ENCODE measurements at places on chromosomes 16 and 17. TPM values are rescaled to one million over a fixed set of nuclear protein-coding genes. Genes with fewer than 3 reads are reported as not detected.

METRN gene
- total RNA-seq = 143 TPM

ZKSCAN2 gene
- total RNA-seq = 3.4 TPM

FAM20A gene
- 0.26 TPM for total RNA-seq

CLEC3A gene
- total RNA-seq = not detected

SCNN1G gene
- total RNA-seq = 0.38 TPM

MT1G gene
- total RNA-seq = not detected

CPNE7 gene
- total RNA-seq = 1.1 TPM

ALOX15 gene
- under 0.01 TPM for total RNA-seq

TMEM208 gene
- total RNA-seq = 56.9 TPM

CCL4 gene
- total RNA-seq = not detected

KIFC3 gene
- 35.8 TPM for total RNA-seq

KARS1 gene
- total RNA-seq = 210 TPM

TMIGD1 gene
- not detected for total RNA-seq

DPEP1 gene
- not detected for total RNA-seq

ZACN gene
- total RNA-seq = not detected

TNFRSF17 gene
- not detected for total RNA-seq

WFIKKN1 gene
- total RNA-seq = not detected

SLC12A3 gene
- not detected for total RNA-seq

CFDP1 gene
- 58.6 TPM for total RNA-seq

PHOSPHO1 gene
- not detected for total RNA-seq

ARL5C gene
- not detected for total RNA-seq

TNFSF13 gene
- 3.7 TPM for total RNA-seq

HSD17B1 gene
- total RNA-seq = 7.4 TPM

CD79B gene
- total RNA-seq = not detected

PITPNM3 gene
- 42.9 TPM for total RNA-seq

DPEP3 gene
- total RNA-seq = not detected

GRIN2C gene
- total RNA-seq = under 0.01 TPM

CACNG5 gene
- total RNA-seq = not detected

TRPV3 gene
- total RNA-seq = 1.2 TPM

NPTX1 gene
- under 0.01 TPM for total RNA-seq

SRSF2 gene
- 57.9 TPM for total RNA-seq

HCRT gene
- total RNA-seq = not detected

ZNF287 gene
- total RNA-seq = 3.4 TPM

TBC1D3K gene
- not detected for total RNA-seq

NUTF2 gene
- total RNA-seq = 98.6 TPM

ZSCAN10 gene
- not detected for total RNA-seq

KIF2B gene
- not detected for total RNA-seq

EFCAB5 gene
- not detected for total RNA-seq

XYLT1 gene
- total RNA-seq = 1.2 TPM

TMEM238L gene
- not detected for total RNA-seq

ABCC3 gene
- total RNA-seq = 33.2 TPM

DHX40 gene
- total RNA-seq = 29.3 TPM

VMO1 gene
- not detected for total RNA-seq

KRTAP1-5 gene
- not detected for total RNA-seq

PMM2 gene
- total RNA-seq = 20.5 TPM

FAM222B gene
- 3.6 TPM for total RNA-seq
